Stimulated activated CD4-positive, alpha-beta T cell treated with anti-CD3 and anti-CD28 coated beads, Interleukin-12 subunit alpha, Interleukin-12 subunit beta, amount 100 ng/mL, for 24 hours (primary cell): ENCODE measurements at places on chromosomes 1 and 21.

GRCh38 chr1:58898739-58899586 lies 115.1 kb upstream of the JUN start:
- DNase-seq: no peak

DNA sequence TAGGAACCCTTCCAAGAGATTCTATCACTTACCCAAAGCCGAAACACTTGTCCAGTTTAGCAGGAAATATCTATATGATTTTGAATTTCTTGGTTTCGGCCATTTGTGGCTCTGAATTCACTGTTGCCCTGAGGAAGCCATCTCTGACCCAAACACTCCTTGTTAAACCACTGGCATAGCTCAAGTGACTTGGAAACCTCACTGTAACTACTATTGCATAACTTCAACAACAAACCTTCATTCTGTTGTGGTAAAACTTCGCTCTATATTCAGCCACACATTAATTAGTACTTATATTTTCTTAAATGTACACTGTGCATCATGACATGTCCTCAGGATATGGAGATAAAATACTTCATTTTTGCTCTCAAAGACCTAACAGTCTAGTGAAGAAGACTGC lies 63.2 kb downstream of the ST6GALNAC3 start:
- DNase-seq: no peak

DNA sequence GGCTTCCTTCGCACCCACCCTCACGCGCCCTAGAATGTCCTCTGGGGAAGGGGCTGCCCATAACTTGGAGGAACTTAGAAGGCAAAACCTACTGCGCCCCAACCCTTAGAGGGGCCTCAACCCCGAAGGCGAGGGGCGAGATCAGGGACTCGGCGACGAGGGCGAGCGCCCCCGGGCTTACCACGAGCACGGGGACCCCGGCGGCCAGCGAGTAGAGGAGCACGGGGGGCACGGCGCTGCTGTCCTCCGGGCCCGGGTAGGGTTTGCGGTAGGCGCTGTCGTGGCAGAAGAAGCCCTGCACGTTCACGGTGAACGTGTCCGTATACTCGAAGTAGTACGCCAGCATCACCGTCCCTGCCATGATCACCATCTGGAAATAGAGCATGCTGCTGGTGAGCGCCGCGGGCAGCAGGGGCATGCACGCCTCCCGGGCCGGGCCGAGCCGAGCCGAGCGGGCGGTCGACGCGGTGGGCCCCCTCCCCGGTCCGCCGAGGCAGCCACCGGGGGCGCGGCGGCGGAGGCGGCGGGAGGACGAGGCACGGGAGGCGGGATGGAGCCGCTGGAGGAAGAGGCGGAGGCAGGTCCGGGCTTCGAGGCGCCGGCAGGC lies 304 bp downstream of the PLPPR5 start:
- DNase-seq: no peak

DNA sequence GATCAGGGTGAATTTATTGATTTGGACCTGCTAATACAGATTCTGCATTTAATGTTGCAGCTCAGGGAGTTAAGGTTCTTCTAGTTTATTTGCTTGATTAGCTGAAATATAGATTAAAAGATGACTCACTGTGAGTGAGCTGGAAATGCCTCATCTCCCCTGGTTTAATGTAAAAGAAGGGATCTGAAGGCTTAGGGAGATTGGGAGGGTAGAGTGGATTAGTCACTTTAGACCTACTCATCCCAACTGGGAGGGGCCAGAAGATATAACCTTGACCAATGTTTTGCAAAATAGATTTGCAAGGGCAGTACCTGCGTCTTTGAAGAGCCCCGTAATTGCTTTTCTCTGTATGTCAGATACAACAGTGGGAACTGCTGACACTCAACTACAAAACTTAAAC lies 922.8 kb upstream of the ADGRL4 start:
- DNase-seq: no peak
